ENCODE measurements at places on chromosomes 5 and 9.
A peak's percentile ranks its signal among the peaks of the same experiment; 100 is the strongest.

DNA sequence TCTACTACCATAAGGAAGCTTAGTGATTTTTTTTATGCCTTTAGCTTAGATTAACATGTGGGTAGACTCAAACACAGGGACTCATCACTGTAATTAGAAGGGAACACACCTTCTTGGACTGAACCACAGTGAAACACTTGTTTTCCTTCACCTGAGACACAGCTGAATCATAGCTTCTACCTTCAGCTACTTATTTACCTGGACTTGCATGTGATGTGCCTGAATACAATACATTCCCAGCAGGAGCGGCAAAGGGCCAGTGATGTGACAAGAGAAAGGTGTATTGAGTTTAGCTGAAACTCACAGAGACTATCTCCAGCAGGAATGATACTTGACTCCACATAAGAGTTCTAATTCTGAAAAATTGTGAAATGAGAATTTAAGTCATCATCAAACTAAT lies 37.8 kb downstream of the GRAMD2B start:
- DNase-seq, result no peak

- DNase-seq, result no peak
These were observed 272.9 kb upstream of the PTGER4 start for GRCh38 chr5:40406741-40407211.

- no peak for DNase-seq
These were observed 238.3 kb upstream of the EDIL3 start for GRCh38 chr5:84623019-84623418.

DNA sequence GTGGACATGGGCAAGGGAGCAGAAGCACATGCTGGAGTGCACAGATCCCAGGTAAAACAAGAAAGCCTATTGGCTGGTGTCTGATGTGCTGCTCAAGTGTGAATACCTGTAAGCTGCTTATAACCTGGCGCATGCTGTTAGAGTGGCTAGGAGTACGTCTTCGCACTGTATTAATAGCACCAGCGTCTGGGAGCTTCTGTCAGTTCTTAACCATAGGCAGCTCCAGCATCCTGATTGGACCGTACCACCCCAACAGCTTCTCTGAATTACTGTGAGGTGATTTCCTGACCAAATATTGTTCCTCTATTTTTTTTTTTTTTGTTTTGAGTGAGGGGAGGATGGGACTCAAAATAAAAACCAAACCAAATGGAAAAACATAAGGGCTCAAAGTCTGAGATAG lies 987.6 kb downstream of the PTPRD start:
- no peak for DNase-seq

DNA sequence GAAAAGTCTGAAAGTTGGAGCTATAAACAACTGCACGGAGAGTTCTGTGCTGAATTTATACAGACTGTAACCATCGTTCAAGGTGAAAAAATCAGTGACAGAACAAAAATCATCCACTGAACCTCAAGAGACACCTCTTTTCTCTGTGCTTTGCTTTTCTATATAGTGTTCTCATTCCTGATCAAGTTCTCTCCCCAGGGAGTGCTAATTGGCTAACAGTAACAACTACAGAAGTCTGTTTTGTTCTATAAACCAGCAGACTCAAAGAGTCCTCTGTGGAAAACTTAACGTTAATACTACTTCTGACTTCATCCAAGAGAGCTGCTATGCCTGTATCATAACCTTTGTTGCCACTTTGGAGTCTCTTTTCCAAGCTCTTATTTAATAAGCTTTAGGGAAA lies 1388.3 kb upstream of the C9orf72 start:
- no peak for DNase-seq

DNA sequence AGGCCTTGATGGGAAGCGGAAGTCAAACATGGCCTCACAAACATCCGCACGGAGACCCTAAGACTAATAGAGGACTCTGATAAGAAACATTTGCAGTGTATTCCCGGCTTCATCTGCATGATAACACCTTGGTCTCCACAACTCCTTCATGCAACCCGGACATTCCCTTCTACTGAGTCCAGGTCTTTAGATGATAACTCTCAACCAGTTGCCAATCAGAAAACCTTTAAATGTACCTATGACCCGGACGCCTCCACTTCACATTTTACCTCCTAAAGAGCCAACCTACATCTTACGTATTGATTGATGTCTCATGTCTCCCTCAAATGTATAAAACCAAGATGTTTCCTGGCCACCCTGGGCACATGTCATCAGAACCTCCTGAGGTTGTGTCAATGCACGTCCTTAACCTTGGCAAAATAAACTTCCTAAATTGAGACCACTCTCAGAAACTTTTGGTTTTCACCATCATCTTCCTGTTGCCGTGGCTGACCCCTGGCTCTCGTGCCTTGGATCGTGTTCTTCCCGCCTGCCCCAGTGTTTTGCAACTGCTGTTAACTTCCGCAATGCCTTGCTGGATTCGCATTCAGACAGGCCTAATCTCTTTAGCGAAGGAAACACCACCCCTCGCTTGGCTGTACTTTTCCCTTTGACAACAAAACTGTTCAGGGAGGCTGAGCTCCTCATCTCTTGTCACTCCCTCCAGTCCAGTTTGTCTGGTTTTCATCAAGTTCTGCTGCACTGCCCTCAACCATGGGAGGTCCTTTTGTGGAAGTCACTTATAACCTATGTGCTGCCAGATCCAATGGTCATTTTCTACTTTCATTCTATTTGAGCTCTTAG lies 1.1 kb upstream of the DAP start:
- no peak for DNase-seq

DNA sequence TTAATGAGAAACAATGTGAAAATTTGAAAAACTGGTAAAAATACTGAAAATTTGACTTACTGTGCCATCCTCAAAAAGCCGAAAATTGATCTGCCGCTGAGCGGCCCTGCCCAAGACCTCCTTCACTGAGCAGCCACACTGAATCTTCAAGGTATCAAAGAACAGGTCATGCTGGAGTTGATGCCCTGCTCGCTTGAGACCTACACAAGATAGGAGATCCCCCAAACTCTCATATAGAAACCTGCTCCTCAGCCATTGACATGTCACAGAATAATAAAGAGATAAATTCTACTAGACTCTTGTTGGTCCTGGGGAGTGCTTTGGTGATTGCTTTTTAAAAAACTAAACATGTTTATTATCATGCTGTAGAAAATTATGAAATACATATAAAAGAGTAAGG lies 52.7 kb downstream of the GLDC start:
- no peak for DNase-seq

GRCh38 chr9:76798527-76798926 lies 34.3 kb downstream of the PCA3 start:
- DNase-seq, result no peak

- no peak for DNase-seq
These were observed 516 bp downstream of the MAST4 start for GRCh38 chr5:66596636-66597182.

DNA sequence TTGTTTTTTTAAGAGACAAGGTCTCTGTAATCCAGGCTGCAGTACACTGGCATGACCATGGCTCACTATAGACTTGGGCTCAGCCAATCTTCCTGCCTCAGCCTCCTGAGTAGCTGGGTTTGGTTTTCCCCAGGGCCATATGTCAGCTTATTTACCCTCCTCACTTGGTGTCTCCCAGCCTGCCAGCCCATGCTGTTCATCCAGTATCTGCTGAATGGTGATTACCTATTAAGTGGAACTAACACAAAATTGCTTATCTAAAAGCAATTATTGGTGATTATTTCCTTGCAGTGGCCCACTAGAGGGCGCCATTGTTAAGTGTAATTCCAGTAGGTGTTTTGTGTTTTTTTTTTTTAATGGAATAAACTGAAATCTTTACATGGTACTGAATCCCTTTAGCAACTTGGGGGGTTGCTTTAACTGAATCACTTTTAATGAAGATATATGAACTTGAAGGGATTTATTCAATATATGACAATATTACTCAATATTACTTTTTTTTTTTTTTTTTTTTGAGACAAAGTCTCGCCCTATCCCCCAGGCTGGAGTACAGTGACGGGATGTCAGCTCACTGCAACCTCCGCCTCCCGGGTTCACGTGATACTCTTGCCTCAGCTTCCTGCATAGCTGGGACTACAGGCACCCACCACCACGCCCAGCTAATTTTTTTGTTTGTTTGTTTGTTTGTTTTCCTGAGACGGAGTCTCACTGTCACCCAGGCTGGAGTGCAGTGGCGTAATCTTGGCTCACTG lies 13.8 kb downstream of the EXOSC2 start:
- DNase-seq, result peak; percentile 40

DNA sequence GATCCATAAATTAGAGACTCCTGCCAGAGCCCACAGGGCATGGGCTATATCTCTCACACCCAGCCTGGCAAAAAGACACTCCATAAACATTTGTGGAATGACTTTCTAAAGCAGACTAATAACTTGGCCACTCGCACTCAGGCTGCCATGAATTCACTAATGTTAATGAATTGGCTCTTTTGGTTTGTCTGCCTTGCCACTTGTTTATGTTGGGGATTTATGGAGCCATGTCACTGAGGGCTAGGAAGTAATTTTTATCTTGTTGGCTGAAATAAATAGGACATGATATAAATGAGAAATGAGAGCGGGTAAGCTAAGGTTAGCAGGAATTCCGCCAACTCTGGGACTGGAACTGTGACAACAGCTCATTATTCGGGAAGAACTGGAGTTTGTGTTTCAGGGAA lies 55.2 kb downstream of the DROSHA start:
- no peak for DNase-seq
